ENCODE measurements at places on chromosomes 5 and 9.

GRCh38 chr5:126178521-126178920 is 244.7 kb upstream of the GRAMD2B start:
- no peak for DNase-seq

- peak; percentile 55 for DNase-seq
These were observed 455.7 kb upstream of the NUDT12 start for GRCh38 chr5:104018299-104018698.

- DNase-seq, result no peak
These were observed 220.4 kb downstream of the MAPKAP1 start for GRCh38 chr9:125486576-125486975.

- DNase-seq, result no peak
These were observed 126.6 kb upstream of the HMHB1 start for GRCh38 chr5:143685246-143685815.

DNA sequence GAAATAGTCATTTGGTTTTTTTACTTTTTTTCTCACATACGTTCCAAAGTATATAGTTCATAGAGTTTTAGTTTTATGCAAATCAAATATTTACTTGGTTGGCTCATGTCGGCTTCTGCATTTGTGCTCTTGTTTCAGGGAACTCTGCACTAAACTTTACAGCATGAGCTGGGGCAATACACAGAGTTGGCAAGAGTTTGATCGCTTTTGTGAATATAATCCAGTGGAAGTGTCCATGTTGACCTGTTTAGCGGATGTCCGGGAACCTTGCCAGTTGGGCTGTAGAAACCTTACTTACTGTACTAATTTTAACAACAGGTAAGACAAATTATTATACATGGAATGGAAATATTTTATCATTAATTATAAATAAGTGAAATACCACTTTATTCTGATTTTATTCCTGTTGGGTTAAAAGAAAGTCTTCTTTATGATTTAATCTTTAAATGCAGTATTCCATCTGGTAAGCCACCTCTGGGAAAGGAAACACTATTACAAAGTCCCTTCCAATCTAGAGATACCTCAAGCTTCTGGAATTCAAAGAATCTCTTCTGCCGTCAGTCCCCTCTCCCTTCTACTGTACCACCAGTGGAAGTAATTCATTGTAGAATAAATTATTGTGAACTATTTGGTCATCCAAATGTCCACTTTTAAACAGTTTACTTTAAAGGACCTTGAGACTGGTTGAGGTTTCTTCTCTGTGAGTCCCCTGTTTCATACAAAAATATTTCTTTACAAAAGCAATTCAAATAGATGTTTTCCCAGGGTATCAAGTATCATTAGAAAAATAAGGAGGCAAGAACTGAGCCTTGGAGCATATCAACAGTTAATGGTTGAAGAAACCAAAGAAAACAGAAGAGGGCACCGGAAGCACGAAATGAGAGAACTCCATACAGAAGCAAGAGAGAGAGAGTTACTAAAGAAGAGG is 45.2 kb upstream of the GLIPR2 start:
- DNase-seq, result peak; percentile 6

DNA sequence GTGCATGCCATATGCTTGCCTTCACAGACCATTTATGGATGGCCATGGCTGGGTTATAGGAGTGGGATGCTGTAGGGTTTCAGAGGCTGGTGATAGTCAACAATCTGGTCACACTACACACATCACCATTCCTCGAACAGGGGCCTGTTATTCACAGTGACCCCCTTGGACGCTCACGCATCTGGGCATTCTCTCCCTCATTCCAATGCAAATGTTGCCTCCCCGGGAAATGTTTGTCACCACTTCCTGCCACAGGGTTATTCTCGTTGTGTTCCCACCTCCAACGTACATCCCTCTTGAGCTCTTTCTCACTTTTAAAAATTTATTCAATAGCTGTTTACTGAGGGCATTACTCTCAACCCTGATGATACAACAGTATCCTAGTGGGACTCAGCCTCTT is 135.4 kb downstream of the SCAMP1 start:
- DNase-seq, result no peak

DNA sequence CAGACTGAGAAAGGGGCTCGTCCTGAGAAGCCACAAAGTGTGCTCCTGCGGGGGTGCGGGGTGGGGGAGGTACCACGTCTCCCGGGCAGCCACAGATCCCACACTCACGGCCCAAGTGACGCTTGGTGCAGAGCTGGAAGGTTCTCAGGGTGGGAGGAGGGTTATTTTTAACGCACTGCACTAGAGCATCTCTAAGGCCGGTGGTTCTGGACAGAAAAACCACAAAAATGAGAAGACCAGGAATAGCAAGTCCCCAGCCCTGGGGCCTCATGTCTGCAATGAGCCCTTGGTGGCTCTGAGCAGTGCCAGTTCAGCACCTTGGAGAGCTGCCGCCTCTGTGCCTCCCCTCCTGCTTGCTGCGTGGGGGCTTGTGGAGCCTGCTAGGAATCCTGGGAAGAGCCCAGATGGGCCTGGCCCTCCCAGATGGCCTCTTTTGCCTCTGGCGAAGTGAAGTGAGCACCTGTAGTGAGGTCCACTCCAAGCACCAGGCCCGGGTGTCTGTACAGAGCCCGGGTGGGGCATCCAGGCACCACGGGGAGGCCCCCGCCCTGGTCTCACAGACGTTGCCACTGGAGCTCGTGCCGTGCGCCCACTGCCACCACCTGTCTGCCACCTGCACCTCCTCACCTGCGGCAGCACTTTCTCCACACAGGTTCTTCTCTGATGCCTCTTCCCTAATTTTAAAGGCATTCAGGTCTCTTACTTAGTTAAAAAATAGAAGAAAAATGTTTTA is 48.9 kb upstream of the CACNA1B start:
- DNase-seq, result peak; percentile 15

DNA sequence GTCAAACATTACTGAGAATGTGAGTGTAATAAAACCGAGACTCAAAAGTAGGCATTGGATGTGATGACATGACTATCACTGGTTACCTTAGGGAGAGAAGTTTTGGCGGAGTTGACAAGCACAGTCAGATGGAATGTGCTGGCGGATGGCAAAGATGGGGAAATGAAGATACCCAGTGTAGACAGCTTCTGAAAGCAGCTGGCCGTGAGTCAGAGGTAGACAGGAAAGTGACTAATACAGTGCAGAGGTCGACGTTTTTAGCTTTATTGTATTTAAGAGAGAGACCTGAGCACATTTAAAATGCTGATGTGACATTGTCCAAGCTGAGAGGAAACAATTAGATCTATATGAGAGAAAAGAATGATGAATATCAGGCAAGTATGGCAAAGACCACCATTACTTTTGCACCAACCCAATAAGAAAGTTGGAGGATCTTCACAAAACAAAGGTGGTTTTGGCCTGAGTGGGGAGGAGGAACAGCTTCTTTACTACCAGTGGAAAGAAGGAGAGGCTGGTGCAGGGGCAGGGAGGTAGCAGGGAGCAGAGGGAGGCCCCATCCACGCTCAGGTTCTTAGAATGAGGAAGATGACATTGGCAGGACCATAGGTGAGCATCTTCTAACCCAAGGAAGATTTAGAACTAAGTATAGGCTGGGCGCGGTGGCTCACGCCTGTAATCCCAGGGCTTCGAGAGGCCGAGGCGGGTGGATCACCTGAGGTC is 36.7 kb upstream of the KCNIP1 start:
- DNase-seq, result no peak

DNA sequence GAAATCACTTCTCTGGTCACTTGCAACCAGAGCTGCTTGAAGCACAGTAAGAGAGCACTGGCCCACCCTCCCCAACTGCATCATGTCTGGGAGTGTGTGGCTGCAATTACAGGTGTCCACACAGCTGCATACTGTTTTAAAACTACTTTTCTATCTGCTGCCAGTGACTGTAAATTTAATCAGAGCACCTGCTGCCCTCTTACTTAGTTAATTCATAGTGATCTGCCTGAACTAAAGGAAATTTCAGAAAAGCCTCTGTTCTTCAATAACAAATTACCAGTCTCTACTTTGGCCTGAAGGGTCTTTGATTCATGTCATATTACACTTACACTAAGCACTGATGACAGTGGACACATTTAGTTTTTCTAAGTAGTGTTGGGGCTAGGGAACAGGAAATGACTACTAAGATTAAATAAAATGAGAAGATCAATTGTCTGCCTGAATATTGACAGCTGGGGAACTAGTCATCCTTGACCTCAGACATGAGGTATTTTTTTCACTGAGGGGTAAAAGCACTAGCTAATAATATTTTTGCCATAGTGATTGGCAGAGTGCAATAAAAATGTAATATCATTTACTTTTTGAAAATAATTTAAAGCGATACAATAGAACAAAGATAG is 788.9 kb upstream of the GRAMD2B start:
- DNase-seq, result no peak

GRCh38 chr5:180026734-180027458 is 44.7 kb downstream of the RNF130 start:
- DNase-seq, result no peak

- no peak for DNase-seq
These were observed 643.7 kb downstream of the TLE1 start for GRCh38 chr9:81045658-81046057.

GRCh38 chr9:3018071-3018470 is 174.2 kb upstream of the PUM3 start:
- no peak for DNase-seq

- DNase-seq, result no peak
These were observed 49.0 kb downstream of the MSX2 start for GRCh38 chr5:174773371-174773770.

- no peak for DNase-seq
These were observed 61.1 kb upstream of the LPAR1 start for GRCh38 chr9:111099199-111100008.

GRCh38 chr5:82624062-82624461 is 345.9 kb upstream of the RPS23 start:
- no peak for DNase-seq

DNA sequence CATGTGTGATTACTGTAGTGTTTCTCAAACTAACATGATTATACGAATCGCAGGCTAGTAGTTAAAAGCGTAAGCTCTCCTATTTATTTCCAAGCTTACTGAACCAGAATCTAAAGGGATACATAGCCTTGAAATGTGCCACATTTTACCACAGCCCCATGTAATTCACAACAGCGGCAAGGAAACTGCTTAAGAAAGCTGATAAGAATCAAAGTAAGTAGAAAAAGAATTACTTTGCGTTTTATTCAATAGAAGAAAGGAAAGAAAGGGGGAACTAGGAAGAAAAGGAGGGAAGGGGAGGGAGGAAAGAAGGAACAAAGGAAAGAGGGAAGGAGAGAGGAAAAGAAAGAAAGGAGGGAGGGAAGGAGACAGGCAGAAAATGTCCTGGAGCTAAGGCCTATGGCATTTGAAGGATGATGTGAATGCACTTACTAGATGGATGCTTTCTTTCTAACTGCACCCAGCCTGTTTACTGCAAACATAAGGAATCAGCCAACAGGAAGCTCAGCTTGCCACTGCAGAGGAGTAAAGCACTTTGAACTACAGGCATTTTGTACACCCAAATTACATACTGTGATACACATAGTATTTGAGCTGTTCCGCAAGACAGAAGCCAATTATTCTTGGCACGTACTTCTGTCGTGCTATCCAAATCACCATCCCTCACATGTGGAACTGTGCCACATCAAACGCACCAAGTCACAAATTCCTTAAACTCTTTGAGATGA is 521.7 kb downstream of the RAB3C start:
- DNase-seq, result no peak

- no peak for DNase-seq
These were observed 319.2 kb downstream of the ENC1 start for GRCh38 chr5:74321326-74321725.

DNA sequence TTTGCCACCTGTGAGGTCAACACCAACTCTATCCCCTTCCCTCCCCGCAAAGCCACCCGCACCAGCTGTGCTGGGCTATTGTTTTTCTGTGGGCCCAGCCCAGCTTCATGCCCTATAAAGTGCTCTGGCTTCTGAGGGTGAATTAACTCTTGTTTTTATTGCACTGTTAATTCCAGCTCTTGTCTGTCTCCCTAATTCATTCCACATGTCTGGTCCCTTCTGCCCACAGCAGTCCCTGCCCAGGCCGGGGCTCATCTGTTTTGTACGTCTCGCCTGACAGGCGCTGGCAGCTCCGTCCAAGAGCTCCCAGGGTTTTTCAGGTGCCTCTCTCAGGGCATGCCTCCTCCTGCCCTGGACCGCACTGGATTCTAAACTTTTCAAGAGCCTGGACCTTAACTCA is 118.9 kb downstream of the PDZD2 start:
- no peak for DNase-seq

- no peak for DNase-seq
These were observed 46.5 kb upstream of the TNFAIP8 start for GRCh38 chr5:119309326-119309725.

- DNase-seq, result no peak
These were observed 49.2 kb upstream of the KCNN2 start for GRCh38 chr5:114312658-114313057.

DNA sequence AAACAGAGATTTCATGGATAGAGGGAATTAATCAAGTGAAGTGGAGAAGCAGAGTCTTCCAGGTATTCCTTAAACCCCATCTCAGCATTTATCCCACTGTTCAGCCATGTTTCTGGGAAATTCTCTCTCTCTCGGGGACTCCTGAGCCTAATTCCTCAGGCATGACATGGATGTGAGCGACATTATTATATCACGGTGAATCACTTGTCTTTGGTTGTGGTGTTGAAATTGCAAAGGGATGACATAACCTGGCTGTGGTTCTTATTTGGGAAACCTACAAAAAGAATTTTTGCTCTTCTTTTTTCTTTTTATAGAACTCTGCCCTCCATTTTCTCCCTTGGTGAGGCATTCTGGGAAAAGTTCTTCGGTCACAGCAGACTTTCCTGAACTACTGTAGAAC is 457.9 kb upstream of the PTGER4 start:
- no peak for DNase-seq

GRCh38 chr9:33791117-33791516 is 4.2 kb upstream of the PRSS3 start:
- DNase-seq, result peak; percentile 55

DNA sequence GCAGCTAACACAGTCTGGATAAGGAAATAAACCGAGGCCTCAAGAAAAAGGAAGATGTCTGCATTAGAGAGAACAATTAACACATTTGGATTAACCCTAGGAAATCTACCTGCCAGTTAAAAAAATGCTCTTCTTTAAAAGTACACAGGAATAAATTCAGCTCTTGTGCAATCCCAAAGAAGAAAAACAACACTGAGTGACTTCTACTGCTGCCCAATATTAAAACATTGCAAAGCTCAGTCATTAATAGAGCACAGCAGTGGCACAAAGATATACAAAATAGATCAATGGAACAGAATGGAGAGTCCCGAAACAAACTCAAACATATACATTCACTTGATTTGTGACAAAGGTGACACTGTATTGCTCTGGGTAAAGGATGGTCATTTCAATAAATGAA is 119.7 kb downstream of the GNAQ start:
- DNase-seq, result no peak

DNA sequence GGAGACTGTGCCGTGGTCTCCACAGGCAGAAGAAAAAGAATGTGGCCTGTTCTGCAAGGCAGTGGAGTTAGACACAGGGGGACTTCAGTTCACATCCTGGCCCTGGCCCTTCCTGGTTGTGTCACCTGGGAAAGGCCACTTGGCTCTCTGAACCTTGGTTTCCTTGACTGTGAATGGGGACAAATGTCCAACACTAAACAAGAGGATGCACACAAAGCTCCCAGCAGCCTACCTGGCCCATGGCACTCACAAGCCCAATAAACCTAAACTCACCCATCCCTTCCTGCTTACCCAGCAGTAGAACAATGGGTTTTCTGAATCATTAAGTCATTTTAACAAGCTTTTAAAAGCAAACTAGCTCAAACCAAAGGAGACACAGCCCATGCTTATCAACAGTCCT is 103.9 kb downstream of the FRMD3 start:
- DNase-seq, result no peak

- DNase-seq, result no peak
These were observed 74.7 kb downstream of the TEK start for GRCh38 chr9:27183701-27184100.

Data from OCI-M1 (cell line).